ENCODE measurements at places on chromosomes 1 and 21.

DNA sequence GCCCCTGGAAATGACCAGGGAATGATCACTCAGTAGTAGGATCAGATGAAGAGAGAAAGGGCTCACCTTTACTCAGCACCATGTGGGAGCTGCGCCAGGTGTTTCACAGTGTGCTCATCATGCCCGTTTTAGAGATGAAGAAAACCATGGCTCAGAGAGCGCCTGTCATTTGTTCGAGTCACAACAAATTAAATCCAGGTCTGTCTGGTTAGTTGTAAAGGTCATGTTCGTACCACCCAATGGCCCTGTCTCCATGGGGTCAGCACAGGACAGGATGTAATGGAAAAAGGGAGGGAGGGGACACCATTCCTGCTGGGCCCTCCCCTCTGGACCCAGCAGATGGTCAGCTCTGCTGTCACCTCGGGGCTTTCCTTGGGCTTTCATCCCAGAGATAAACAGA is 15.2 kb downstream of the KIRREL1 start:
- DNase-seq = no peak

GRCh38 chr1:43531107-43531905 is 623 bp downstream of the PTPRF start:
- no peak for DNase-seq

GRCh38 chr1:52007215-52008002 is 16.9 kb upstream of the RAB3B start:
- no peak for DNase-seq

DNA sequence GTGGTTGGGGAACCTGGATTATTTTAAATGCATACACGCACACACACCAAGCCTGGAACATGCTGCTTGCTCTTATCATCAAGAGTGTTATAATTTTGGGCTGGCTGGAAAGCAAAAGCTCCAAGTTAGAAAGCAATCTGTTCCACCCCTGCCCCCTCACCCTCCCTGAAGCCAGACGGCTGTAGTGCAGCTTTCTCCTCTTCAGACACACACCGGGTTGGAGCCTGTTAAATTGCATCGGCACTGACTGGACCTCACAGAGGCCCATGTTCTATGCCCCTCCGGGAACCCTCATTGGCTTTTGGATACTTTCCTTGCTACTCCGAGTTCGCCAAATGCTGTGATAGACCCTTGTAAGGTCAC is 90.6 kb upstream of the KCNJ15 start:
- no peak for DNase-seq

- DNase-seq = peak; percentile 72
These were observed 62.0 kb downstream of the TBX19 start for GRCh38 chr1:168342572-168343280.

Measured in stimulated activated CD4-positive, alpha-beta T cell treated with anti-CD3 and anti-CD28 coated beads, Interleukin-1b, Interleukin-23, amount 100 ng/mL, for 1 hour (primary cell).